ENCODE measurements at places on chromosomes 1 and 21.
A peak's percentile ranks its signal among the peaks of the same experiment; 100 is the strongest.

DNA sequence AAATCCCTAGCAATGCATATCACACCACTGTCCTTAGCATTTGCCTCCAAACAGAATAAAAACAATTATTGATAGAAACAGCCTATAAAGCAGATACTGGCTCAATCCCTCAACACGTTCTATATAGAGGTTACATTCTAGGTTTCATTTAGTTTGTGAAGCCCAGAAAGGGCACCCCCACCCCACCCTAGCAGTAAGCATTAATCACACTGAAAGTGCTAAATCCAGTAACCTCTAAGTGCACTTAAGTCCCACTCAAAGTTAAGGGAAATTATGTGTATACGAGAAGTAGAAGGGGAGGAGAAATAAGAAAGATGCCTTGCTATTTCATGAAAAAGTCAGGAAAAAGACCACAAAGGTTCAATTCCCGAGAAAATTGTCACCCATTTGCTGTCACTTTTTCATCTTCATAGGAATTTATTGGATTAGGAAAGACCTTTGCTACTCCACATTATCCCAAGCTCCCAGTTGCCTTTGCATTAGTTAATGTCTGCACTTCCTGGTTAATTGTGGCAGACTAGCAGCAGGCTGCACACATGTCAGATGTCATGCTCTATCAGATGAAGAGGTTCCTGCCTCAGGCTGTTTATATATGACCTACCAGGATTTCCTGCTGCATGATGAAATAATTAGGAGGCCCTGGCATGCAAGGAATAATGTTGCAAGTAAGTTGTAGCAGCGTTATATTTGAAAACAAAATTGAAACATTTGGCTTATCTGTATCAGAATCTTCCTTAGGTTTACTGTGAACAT is 54.5 kb upstream of the LHX8 start:
- no peaks in the 10 kb centered on the region for H3K27me3 ChIP-seq
- no peak overlapping the region for H3K27ac ChIP-seq
- no peaks in the 10 kb centered on the region for H3K36me3 ChIP-seq
- peak; percentile 61 for DNase-seq
- no peak overlapping the region for H3K4me3 ChIP-seq

- H3K27me3 ChIP-seq, result no peaks in the 10 kb centered on the region
- no peaks in the 10 kb centered on the region for H3K36me3 ChIP-seq
- DNase-seq, result peak; percentile 36
- no peak overlapping the region for H3K4me3 ChIP-seq
- no peak overlapping the region for H3K27ac ChIP-seq
Observed at GRCh38 chr1:95948023-95948422, 714.0 kb downstream of the RWDD3 start.

DNA sequence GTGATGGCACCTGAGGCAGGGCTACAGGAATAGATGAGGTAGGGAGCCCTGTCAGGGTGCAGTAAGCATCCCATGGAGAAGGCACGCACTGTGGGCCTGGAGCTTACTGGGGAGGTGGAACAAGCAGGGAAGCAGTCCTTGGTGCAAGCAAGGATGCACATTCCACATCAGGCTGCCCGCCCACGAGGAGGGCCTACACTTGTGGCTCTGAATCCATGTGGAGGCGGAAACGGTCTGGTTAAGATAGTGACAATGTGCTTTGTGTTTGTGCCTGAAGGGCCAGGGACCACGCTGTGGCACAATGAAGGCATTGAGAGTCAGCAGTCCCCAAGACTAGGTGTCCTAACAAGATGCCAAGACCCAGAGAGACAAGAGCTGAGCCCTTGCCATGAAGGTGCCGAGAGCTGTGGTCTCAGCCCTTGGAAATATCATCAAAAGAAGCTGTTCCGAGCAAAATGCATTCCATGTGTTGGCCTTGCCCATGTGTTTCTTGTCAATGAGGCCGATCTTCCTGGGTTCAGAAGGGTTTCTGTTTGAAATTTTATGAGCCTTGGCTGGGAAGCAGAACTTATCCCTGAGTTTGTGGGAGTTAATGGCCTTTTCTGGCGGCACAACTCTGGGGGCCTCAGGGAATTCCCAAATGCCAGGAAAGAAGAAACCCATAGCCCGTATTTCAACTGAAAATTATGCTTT is 111.9 kb downstream of the NGF start:
- no peaks in the 10 kb centered on the region for H3K4me1 ChIP-seq
- H3K4me3 ChIP-seq, result no peak overlapping the region
- H3K27me3 ChIP-seq, result no peaks in the 10 kb centered on the region
- no peak for DNase-seq
- H3K27ac ChIP-seq, result no peak overlapping the region

- H3K4me3 ChIP-seq, result no peak overlapping the region
- no peaks in the 10 kb centered on the region for H3K4me1 ChIP-seq
- no peak overlapping the region for H3K27ac ChIP-seq
- H3K36me3 ChIP-seq, result no peaks in the 10 kb centered on the region
- no peak for DNase-seq
- no peaks in the 10 kb centered on the region for H3K27me3 ChIP-seq
Observed at GRCh38 chr1:72678683-72679082, 396.3 kb upstream of the NEGR1 start.

GRCh38 chr1:161739865-161740566 is 9.6 kb upstream of the DUSP12 start:
- no peaks in the 10 kb centered on the region for H3K36me3 ChIP-seq
- H3K27me3 ChIP-seq, result no peaks in the 10 kb centered on the region
- no peak for DNase-seq
- no peak overlapping the region for H3K4me3 ChIP-seq

- no peaks in the 10 kb centered on the region for H3K4me1 ChIP-seq
- no peaks in the 10 kb centered on the region for H3K36me3 ChIP-seq
- no peak overlapping the region for H3K27ac ChIP-seq
- H3K4me3 ChIP-seq, result no peak overlapping the region
- DNase-seq, result no peak
- H3K27me3 ChIP-seq, result no peaks in the 10 kb centered on the region
Observed at GRCh38 chr1:62676611-62677356, 11.4 kb downstream of the DOCK7 start.

DNA sequence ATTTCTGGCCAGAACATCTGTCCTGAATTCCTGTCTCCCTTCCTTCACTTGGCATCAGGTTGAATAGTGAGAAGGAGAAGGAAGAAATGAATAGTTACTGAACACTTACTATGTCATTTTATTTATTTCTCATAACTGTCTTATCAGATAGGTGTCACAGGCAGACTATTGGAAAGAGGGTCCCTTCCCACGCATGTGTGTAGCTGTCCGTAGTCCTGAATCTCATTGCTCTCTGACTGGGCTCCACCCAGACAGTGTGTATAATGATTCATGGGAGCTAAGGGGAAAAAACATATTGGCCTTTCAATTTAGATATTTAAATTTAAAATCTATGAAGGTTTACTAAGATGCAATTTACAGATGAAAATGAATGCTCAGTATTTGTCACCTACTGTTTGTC is 86.1 kb downstream of the OMA1 start:
- no peaks in the 10 kb centered on the region for H3K4me1 ChIP-seq
- DNase-seq, result peak; percentile 20
- H3K4me3 ChIP-seq, result no peak overlapping the region
- H3K27me3 ChIP-seq, result no peaks in the 10 kb centered on the region

DNA sequence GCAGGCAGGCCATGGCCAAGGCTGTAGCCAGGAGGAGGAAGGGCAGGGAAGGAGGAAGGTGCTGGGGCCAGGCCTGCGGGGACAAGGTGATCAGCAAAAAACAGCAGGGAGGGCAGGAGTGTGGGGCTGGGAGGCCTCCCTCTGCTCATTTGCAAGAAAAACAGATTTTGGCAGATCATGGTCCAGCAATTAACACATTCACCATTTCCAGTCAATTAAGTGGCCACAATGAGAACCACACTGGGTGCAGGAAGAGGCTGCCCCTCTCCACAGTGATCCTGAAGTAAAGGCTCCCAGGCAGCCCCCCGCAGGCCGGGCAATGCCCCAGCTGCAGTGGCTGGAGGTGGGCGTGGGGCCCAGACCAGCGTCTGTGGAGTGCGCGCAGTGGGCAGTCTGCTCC is 54.6 kb downstream of the DMRTB1 start:
- H3K27me3 ChIP-seq, result no peaks in the 10 kb centered on the region
- H3K4me3 ChIP-seq, result no peak overlapping the region
- H3K36me3 ChIP-seq, result no peaks in the 10 kb centered on the region
- no peak overlapping the region for H3K27ac ChIP-seq
- no peak for DNase-seq

DNA sequence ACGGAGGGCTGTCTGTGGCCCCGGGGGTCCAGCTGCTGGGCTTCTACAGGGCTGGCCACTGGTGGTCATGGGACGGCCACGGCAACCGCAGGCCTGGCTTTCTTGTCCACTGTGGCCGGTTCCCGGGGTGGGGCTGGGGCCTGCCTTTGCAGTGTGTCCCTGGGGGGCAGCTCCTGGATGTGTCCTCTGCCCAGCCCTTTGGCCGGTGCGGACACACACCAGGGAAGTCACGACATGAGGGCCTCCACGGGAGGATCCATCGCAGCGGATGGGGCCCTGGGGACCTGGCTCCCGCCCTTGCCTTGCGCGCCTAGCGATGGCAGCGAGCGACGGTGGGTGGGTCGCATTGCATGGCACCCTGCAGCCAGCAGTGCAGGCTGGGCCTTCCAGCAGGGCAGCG is 18.0 kb downstream of the PFKL start:
- no peaks in the 10 kb centered on the region for H3K27me3 ChIP-seq
- peaks cover 56% of the 10 kb centered on the region for H3K36me3 ChIP-seq
- no peak overlapping the region for H3K27ac ChIP-seq
- no peak overlapping the region for H3K4me3 ChIP-seq
- DNase-seq, result no peak
- H3K4me1 ChIP-seq, result no peaks in the 10 kb centered on the region

- no peaks in the 10 kb centered on the region for H3K36me3 ChIP-seq
- no peak overlapping the region for H3K27ac ChIP-seq
- H3K4me1 ChIP-seq, result peaks cover 5% of the 10 kb centered on the region
- H3K27me3 ChIP-seq, result no peaks in the 10 kb centered on the region
- H3K4me3 ChIP-seq, result no peak overlapping the region
Observed at GRCh38 chr1:47187926-47188250, 1.9 kb downstream of the PDZK1IP1 start.

- H3K36me3 ChIP-seq, result no peaks in the 10 kb centered on the region
- H3K4me1 ChIP-seq, result no peaks in the 10 kb centered on the region
- DNase-seq, result no peak
- H3K4me3 ChIP-seq, result no peak overlapping the region
- H3K27ac ChIP-seq, result no peak overlapping the region
Observed at GRCh38 chr1:230610589-230610988, 31.7 kb upstream of the COG2 start.

DNA sequence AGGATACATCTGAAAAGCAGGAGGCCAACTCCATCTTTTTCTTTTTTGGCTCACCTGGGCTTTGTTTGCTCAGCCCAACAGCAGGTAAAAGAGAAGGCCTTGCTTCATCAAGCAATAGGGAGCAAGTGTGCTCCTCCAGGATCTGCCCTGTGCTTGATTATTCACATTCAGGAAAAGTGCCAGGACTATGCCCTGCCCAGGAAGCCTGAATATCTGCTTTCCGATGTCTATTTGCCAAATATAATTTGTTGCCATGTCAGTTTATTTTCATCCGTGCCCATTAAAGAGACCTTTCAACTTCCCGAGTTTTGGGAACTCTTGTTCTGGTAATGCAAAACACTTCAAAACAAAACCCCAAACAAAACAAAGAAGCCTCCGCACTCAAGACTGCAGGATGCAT is 185.3 kb downstream of the CDC7 start:
- no peaks in the 10 kb centered on the region for H3K27me3 ChIP-seq
- no peak overlapping the region for H3K27ac ChIP-seq
- H3K4me3 ChIP-seq, result no peak overlapping the region
- peaks cover 44% of the 10 kb centered on the region for H3K4me1 ChIP-seq
- peak; percentile 74 for DNase-seq
- no peaks in the 10 kb centered on the region for H3K36me3 ChIP-seq

GRCh38 chr1:31441970-31442647 is 29.1 kb downstream of the SERINC2 start:
- H3K27ac ChIP-seq, result no peak overlapping the region
- H3K36me3 ChIP-seq, result no peaks in the 10 kb centered on the region
- H3K4me1 ChIP-seq, result peaks cover 6% of the 10 kb centered on the region

GRCh38 chr21:28587748-28588147 is 404.9 kb downstream of the LTN1 start:
- H3K36me3 ChIP-seq, result no peaks in the 10 kb centered on the region
- no peak for DNase-seq
- no peaks in the 10 kb centered on the region for H3K4me1 ChIP-seq

GRCh38 chr21:38376235-38376634 is 119.4 kb downstream of the KCNJ15 start:
- H3K4me3 ChIP-seq, result no peak overlapping the region
- no peak for DNase-seq
- H3K4me1 ChIP-seq, result peaks cover 54% of the 10 kb centered on the region
- H3K27me3 ChIP-seq, result no peaks in the 10 kb centered on the region
- H3K27ac ChIP-seq, result peak overlapping the region; percentile 19

DNA sequence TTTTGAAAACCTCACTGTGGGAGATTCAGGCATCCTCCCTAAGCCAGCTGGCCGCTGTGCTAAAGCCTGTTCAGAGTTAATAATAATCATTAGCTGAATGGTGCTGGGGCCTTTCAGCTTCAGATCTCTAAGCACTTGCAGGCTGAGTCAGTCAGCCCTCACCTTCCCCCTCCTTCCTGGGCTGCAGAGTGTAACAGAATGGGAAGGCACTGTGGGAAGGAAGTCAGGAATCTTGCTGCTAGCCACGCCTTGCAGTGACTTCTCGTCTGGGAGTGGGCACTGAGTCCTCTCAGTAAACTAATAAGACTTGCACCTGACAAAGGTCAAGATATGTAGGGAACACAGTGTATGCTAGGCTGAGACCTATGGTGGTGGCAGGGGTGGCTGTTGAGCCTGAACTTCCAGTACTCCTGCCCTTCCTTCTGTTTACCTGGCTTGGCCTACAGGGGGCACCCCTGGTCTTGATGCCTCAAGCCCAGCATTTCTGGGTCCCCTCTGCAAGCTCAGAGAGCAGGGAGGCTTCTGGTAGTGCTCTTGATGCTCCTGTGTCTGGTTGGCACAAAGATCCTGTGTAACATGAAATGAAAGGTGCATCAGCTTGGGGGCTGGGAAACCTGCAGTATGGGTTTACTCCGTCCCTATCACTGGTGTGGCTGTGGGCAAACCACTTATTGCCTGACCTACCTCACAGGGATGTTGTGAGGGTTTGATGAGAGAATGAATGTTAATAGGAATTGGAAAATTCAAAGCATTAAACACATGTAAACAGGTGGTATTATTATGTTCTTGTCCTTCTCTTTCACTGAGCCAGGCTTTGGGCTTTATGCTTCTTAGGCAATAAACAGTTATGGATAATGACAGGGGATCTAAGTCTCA is 6.0 kb downstream of the CYB561D1 start:
- no peaks in the 10 kb centered on the region for H3K27me3 ChIP-seq
- peak; percentile 28 for DNase-seq
- peaks cover 2% of the 10 kb centered on the region for H3K36me3 ChIP-seq
- no peak overlapping the region for H3K27ac ChIP-seq

GRCh38 chr1:48898894-48899293 is 122.2 kb upstream of the BEND5 start:
- H3K4me1 ChIP-seq, result no peaks in the 10 kb centered on the region
- no peak for DNase-seq
- no peaks in the 10 kb centered on the region for H3K27me3 ChIP-seq

GRCh38 chr1:36522461-36523229 is 39.9 kb upstream of the CSF3R start:
- no peaks in the 10 kb centered on the region for H3K27me3 ChIP-seq
- no peak overlapping the region for H3K27ac ChIP-seq
- no peak for DNase-seq
- no peaks in the 10 kb centered on the region for H3K36me3 ChIP-seq

Measured in endothelial cell of umbilical vein (primary cell).